Stimulated activated CD4-positive, alpha-beta T cell treated with anti-CD3 and anti-CD28 coated beads, Interleukin-12 subunit alpha, Interleukin-12 subunit beta, amount 100 ng/mL, for 4 hours (primary cell): ENCODE measurements at places on chromosomes 12 and 14.
A peak's percentile ranks its signal among the peaks of the same experiment; 100 is the strongest.

- peak; percentile 63 for DNase-seq
These were observed 98.2 kb downstream of the SNAPC1 start for GRCh38 chr14:61860294-61860918.

DNA sequence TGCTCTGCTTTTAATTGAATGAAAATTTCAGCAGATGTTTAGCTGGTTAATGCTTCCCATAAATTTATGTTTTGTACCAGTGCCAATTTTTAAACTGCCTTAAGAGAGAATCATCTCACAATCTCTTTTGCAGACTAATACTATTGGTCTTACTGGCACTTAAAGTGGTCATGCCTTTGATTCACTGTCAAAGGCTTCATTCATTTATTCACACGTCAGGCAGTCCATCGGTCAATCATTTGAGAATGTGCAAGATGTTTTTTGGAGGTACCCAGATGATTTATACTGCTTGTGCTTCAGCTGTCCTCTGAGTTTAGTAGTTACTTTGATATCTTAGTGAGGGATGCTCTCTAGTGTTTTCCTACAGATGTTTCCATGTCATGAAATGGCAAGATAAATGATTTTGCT is 83.4 kb downstream of the NAV3 start:
- no peak for DNase-seq

DNA sequence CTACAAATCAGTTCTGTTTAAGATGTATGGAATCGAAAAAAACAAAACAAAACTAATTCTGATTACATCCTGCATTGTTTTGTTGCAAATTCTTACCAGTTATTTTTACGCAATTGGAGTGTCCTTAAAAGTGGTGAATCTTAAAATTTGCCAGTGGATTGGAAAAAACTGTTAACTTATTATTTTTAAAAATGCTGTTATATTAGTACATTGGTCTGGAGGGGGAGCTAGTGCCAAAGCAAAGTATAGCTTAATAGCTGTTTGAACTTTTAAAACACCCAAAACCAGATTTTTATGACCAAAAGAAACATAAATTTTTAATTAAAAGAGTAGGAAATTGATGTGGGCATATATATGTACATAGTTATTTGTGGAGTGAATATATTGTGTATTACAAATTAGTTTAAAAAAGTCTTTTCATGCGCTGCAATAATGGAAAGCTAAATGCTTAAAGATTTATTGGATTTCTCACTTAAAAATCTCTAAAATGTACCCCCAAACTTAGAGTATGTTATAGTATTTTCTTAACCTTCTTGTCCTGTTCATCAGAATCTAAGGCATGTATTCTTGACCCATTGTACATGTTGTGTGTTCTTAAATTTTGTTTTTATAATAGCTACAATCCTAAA is 2.5 kb downstream of the FUT8 start:
- no peak for DNase-seq

- DNase-seq, result no peak
These were observed 308.2 kb upstream of the FBXO33 start for GRCh38 chr14:39740454-39740853.

- DNase-seq, result no peak
These were observed 26.5 kb upstream of the SMOC1 start for GRCh38 chr14:69852531-69853321.

DNA sequence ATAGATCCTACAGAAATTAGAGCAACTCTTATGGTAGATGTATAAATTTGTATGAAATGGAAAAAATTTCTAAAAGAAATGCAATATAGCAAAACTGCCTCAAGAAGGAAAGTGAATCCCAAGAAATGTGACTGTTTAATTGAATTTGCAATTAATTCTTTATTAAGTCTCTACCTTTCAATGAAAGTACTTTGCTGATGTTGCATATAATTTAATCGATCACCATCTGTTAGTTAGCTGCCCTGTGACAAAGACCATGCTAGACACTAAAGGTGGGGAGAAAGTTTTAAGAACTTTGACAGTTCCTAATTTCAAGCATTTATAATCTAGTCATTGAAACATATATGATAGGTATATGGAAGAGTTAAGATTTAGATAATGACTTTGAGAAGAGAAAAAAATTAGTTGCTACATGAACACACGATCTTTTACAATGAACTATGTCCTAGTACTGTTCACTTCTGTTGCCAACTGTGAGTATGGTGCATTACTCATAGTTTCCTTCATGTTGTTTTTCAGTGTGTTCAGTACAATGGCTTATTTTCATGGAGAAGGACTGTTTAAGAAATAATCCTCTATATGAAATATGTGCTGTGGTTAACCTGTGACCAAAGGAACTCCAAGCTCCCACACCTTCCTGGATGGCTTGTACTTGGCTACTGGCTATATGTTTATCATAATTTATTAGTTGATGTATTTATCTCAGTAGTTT is 128.4 kb downstream of the METTL25 start:
- DNase-seq, result no peak

DNA sequence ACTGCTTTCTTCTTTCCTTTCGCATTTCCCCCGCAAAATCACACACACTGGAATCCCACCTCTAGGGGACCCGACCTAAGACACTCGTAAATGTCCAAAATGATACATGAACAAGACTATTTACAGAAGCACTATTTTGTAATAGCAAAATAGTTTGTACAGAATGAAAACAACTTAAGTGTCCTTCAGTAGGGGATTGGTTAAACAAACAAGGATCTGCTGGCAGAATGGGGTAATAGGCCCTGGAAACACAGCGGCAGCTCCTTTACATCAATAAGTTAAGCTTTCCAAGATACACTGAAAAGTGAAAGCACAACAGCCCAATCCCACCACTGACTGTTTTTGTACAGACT is 48.8 kb downstream of the LTBP2 start:
- DNase-seq, result no peak

DNA sequence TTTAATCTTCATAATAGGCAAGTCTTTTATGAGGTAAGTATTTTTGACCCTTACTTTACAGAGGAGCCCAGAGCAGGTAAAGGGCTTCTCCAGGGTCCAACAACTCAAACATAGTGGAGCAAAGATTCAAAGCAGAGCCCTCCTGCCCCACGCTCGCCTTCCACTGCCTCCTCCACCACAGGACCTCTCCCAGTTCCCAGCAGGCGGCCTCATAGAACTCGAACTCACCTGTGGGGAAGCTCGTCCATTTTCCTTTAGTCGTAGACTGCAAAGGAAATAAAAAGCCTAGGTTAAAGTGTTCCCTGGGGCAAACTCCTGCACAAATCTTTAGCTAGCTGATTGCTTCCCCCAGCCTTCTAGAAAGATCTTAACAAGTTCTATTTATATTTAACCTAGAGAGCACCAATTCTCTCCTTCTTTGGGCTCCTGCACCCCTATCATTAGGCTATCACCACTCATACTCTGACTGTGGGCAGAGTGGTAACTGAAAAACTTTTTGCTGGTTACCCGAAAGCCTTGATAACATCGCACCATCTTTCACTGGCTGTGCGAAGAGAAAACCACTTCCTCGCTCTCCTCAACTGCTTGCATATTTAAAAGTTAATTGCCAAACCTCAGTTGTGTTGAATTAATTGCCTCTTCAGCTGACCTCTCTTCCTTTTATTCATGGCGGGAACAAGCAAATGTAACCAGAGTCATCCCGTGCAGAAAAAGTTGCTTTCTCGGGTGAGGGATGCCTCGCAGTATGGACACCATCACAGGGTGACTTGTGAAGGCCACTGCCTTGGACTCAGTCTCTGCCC is 299.6 kb downstream of the DPF3 start:
- DNase-seq, result no peak

DNA sequence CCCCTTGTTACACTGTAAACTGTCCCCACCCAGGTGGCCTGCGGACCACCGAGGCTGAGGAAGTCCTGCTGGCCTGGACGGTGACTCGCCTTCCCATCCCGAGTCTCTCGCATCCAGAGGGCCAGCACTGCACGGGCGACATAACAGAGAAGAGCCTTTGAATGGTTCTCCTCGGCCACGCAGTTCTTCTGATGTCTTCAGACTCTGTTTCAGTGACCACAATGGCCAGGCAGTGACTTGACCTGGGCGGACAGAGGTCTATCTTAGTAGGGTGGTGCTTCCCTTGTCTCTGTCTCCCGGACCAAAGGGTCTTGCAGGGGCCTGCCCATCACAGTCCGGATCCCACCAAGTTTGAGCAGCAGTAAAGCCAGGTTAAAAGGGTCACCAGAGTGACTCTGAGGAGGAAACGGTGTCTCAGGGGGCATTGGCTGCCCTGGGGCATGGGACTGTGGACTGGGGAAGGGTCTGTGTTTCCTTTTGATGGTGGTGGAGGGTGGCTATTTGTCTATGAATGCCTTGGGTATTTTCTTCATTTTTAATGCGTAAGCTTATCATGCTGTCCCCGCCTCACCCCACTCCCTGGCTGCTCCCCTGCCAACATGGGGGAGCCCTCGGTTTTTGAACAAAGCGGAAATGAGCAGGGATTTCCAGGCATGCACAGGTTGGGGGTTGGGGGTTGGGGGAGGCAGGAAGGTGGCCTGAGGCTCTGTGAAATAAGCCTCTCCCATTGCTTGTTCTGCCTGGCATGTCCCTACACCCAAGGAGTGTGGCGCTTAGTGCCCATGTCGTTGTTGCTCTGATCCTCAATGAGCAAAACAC is 10.3 kb downstream of the KRT85 start:
- DNase-seq, result no peak

DNA sequence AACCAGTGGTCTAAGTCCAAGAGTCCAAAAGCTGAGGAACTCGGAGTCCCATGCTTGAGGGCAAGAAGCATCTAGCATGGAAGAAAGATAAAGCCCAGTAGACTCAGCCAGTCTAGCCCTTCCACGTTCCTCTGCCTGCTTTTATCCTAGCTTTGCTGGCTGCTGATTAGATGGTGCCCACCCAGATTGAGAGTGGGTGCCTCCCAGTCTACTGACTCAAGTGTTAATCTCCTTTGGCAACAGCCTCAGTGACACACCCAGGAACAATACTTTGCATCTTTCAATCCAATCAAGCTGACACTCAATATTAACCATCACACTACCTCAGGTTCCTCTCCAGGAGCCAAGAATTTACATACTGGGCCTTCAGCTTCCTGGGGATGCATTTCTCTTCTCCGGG is 476.1 kb downstream of the FUT8 start:
- no peak for DNase-seq

- DNase-seq, result no peak
These were observed 231.2 kb downstream of the ETNK1 start for GRCh38 chr12:22856178-22856577.

DNA sequence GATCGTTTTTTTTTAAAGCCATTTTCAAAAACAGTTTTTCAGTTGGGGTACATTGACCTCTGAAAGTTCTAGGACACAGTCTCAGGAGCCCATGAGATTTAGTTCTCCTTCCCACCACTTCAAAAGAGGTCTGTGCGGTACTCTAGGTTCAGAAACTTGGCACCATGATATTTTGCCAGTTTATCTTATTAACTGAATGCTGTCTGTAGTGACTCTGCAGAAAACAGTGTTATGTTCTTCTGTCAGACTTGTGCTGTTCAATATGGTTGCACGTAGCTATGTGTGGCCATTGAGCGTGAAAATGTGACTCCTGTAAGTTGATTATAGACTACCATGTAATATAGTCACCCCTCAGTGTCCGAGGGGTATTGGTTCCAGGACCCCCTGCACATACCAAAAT is 35.9 kb downstream of the CRADD start:
- DNase-seq, result no peak

DNA sequence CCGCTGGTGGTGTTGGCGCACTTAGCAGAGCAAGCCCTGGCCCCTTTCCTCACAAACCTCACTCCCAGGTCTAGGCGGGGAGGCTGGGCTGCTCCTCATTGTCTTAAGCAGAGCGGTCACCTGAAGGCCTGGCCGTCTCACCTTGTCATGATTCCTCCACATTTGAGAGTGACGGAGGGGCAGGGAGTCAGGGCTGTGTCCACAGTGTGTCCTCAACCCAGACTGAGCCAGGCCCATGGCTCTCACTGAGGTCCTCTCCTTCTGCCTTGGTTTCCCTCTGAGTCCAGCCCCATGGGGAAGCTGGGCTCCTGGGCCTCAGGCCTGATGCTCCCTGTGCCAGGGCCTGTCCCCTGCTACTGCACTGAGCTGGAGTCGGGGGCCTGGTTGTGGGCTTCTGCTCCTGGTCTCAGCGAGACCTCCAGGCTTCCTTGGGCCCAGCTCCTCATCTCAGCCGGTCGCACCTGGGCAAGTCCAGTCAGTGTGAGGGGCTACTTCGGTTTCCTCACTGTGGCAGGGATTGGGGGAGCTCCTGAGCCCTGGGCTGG is 44.9 kb downstream of the KRT80 start:
- DNase-seq, result no peak
